ENCODE measurements at places on chromosomes 7 and 10.

DNA sequence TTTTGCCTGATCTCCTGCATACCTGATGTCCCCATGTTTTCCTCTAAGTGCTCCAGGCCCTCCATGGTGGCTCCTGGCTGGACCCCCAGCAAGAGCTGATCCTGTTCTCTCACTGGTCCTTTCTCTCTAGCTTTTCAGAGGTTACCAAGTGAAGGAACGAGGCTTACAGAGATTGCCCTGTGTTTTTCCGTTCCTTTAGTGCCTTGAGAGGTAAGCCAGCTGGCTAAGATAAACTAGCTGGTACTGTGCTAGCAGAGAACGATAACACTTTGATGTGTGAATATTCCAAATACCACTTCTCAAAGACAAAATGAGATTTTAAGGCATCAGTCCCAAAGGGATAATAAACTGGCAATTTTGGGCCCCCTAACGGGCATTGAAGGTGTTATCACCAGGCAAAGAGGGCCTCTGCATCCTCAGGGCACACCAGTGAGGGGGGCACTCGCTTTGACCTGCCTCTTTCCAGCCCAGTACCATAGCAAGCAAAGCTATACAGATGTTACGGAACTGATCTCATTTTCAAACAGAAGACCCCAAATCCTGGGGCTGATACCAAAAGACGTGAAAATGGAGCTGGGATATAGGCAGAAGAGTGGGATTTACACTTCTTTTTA, 8.4 kb upstream of the CCNY start:
- no peak for DNase-seq

- no peak for DNase-seq
Measured at GRCh38 chr7:130087364-130087763, 17.0 kb downstream of the KLHDC10 start.

GRCh38 chr7:104960741-104961448, 53.1 kb upstream of the KMT2E start:
- DNase-seq = no peak

DNA sequence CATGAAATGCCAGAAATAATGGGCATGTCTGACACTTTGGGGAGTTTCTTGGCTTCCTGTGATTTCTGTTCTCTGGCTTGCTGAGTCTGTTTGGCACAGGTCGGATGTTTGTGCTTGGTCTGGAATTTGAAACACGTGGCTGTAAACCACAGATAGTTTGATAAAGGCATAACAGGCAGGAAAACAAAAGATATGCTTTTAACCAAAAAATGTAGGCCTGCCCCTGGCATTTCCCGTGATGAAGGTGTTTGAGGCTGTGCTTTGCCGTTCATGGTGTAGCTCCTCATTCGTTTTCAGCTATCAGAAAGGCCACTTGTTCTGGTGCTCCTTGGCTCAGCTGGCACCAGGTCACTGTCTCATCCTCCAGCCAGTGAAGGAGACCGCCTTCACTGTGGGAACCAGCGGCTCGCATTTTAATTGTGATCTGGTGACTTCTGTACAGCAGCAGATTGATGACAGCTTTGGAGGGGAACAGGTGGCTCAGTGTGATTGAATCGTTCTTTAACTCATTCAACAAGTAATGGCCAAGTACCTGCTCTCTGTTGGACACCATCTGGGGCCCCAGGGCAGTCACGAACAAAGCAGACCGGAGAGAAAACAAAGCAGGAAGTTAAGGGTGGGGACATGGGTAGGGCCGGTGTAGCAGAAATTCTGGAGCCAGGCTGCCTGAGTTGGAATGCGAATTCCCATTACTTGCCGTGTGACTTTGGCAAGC, 111.5 kb downstream of the CCNY start:
- DNase-seq = peak; percentile 38

GRCh38 chr10:93941606-93942005, 47.8 kb downstream of the SLC35G1 start:
- DNase-seq = no peak
